ENCODE measurements at places on chromosomes 12 and 14.

DNA sequence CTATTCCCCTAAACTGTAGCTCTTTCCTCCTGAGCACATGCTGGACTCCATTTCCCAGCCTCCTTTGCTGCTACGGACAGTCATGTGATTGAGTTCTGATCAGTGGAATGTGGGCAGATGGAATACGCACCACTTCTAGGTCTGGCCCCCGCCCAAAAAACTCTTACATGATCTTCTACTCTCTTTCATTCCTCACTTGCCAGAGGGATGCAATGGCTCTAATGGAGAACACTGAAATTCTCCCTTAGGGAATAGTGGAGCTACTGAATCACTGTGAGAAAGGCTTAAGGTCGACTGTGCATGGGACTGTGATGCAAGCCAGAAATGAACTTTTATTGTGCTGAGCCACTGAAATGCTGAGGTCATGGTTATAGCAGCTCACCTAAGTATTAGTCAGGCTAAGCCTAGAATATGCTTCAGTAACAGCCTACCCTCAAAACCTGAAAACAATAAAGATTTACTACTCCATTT lies 13.0 kb upstream of the TMED2 start:
- peak; percentile 25 for DNase-seq

DNA sequence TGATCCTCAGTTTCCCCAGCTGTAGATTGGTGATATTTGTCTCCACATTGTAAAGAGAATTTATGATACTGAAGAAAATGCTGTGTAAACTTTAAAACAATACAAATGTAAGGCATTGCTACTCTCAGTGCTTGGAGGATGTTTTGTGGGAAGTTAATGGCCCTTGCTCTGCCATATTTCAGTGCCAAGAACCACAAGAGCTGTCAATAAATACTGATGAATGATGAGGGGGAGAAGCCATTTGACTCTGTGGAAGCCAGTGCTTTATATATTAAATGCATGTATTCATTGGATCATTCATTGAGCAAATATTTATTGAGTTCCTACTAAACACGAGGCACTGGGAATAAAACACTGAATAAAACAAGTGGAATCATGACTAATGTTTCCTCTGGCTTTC lies 30.8 kb downstream of the CACNA1C start:
- no peak for DNase-seq

GRCh38 chr12:113831476-113831875 lies 134.6 kb downstream of the RBM19 start:
- DNase-seq = no peak

GRCh38 chr14:100784523-100785337 lies 41.2 kb upstream of the MEG3 start:
- DNase-seq = no peak

GRCh38 chr14:80356413-80356812 lies 145.1 kb upstream of the DIO2 start:
- no peak for DNase-seq

DNA sequence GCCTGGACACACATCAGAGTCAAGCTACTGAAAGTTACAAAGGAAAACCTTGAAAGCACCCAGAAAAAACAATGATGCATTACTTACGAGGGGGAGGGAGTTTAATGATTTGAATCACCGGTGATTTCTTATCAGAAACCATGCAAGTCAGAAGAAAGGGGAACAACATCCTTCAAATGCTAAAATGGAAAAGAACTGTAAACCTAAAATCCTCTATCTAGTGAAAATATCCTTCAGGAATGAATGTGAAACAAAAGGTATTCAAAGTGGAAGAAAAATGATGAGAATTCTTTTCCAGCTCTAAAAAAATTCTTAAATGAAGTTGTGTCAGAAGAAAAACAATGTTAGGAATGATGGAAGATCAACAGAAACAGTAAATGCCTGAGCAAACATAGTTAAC lies 16.8 kb downstream of the SCAF11 start:
- DNase-seq = no peak

All from iPS DF 6.9 (cell line).